Neural progenitor cell (in vitro differentiated cells): ENCODE measurements at places on chromosomes 4 and X. TPM values are rescaled to one million over a fixed set of nuclear protein-coding genes. Genes with fewer than 3 reads are reported as not detected.

GRCh38 chr4:163681208-163681821 is 186.8 kb downstream of the TMA16 start:
- peak; percentile 78 for DNase-seq

Gene GPRIN3
- total RNA-seq, result 0.15 TPM in 2 replicates

Gene POU3F4
- not detected in 2 replicates for total RNA-seq

- DNase-seq, result no peak
Measured at GRCh38 chrX:12953420-12953819, 21.5 kb upstream of the TMSB4X start.

Gene NAA10
- total RNA-seq, result 55.5 and 113 TPM in 2 replicates

GRCh38 chrX:109508915-109509314 is 27.0 kb upstream of the GUCY2F start:
- no peak for DNase-seq
